ENCODE measurements at places on chromosomes 12 and 14.

DNA sequence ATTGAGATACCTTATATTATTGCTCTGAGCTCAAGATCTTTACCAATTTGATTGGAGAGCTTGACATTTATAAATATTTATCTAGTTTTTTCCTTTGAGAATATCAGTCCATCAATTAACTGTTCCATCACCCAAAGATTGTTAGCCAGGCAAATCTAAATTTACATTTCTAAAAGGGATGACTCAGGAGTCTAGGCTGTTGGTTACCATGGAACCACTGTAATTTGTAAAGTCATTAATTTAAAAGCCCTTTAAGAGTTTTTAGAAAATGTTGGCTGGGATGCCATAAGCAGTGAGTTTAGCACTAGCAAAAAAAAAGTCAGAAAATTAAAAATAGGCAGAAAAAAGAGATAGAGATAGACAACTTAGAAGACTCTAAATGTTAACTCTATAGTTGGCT is 19.5 kb upstream of the SERPINA1 start:
- DNase-seq = no peak

DNA sequence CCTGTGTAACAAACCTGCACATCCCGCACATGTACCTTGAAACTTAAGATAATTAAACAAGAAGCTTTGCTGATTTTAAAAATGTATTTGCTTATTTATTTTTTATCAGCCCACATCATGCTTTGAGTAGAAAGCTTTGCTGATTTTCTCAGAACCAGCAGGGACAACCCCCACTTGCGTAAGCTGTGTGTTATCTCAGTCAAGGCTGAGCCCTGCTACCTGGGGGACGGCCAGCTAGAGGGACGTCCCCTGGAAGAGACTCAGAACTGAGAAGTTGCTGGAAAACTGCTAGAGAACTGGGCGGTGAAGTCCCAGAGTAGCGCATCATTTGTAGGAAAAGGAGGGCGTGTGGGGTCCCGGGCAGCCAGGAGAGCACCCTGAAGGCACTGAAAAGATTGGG is 4.1 kb upstream of the PLEK2 start:
- no peak for DNase-seq

DNA sequence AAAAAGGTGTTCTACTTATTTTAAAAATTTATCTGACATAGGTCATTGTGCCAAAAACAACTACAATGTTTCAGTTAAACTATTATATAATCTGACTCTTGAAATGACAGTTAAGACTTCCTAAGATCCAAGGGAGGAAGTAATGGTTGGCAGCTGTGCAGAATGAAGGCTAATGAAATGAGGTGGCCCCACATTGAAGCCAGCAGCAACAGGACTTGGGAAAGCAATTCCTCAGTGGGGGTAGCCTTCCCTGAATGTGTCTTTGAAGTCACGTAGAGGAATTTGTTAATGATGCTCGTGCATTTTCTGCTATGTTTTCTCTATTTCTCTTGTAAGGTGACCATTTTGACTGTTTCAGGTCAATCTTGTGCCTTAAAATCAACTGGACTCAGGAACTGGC is 162.4 kb upstream of the DAAM1 start:
- no peak for DNase-seq

DNA sequence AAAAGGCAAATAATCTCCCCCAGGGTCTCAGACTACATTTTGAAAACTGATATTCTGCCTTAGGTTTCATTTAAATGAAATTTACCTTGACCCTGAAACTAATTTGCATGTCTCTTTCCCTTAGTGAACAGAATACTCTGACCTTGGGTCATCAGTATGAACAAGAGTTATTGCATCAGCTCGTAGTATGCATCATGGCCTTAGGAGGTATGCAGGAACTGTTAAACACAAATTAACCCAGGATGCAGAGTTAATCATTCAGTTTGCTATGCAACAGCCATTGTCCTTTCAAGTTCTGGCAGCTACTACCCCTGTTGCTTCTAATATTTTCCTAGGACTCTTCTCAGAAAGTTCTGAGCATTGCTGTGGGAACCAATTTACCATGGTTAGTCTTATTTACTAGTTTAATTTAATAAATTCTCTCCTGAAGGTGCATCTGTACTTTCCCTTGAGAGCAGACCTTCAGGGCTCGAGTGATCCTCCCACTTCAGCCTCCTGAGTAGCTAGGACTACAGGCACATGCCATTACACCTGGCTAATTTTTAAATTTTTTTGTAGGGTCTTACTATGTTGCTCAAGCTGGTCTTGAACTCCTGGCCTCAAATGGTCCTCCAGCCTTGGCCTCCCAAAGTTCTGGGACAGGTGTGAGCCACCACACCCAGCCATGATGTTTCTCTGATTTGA is 126.7 kb downstream of the TTC6 start:
- no peak for DNase-seq

DNA sequence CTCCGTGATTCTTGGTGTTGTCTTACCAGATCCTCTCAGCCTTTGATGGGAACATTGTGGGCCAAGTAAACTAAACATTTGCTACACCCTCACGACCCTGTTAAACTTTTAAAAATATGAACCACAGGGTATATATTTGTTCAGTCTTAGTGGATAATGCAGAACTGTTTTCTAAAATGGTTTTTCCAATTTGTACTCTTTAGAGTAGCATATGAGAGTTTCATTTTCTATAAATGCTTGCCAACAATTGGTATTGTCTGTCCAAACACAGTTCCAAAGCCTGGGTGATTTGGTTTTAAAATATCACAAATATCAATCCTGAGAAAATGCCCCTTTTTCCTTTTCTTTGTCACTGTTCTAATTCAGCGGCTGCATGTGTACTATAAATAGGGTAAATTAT is 6.7 kb upstream of the IL22 start:
- no peak for DNase-seq

DNA sequence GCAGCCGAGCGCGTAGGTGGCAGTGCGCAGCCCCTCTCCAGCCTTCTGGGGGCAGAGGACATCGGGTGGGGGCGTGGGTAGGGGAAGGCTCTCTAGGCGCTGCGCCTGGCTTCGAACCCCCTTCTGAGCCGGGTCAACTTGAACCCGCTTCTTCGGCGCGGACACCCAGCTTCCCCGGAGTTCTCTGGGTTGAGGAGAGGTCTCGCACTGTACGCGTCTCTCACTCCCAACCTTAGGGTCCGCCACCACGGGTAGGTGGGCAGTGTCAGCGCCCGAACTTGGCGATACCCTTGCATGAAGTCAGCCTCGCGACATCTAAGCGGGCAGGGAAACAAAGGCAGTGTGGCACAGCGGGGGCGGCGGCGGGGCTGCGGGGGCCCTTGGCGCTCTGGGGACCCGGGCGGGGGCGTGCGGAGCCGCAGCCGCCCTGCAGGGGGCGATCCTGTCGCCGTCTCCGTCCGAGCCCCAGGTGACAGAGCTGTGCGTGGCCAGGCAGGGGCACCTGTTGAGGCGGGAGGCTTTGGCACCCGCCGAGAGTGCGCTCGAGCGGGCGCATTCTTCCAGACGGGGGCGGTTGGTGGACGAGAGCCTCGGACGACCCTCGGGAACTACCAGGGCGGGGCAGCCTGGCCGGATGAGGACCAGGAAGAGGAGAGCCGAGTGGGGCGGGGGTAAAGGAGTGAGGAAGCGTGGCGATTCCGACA is 1.1 kb downstream of the GALNT16 start:
- DNase-seq = no peak

- no peak for DNase-seq
Observed at GRCh38 chr12:57793920-57794319, 11.3 kb downstream of the TSFM start.

DNA sequence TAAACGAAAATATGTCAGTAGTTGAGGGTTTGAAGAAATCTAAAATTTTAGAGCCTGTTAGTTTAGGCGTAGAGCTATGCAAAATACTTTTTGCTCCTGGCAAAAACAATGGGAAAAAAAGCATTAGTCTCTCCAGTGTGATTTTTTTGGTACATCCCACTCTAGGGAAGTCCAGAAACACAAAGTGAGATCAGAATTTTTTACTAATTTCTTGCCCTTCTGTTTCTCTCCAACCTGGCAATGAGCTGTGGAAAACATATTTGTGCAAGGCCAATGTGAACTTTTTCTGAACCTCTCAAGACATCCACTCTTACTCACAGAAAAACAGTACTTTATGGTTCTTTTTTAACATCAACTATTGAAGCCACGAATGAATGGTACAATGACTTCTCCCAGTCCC is 56.9 kb upstream of the DCN start:
- no peak for DNase-seq

- DNase-seq = no peak
Observed at GRCh38 chr12:14884458-14884878, 1.2 kb downstream of the MGP start.

- no peak for DNase-seq
Observed at GRCh38 chr12:4943938-4944284, 34.2 kb downstream of the KCNA1 start.

DNA sequence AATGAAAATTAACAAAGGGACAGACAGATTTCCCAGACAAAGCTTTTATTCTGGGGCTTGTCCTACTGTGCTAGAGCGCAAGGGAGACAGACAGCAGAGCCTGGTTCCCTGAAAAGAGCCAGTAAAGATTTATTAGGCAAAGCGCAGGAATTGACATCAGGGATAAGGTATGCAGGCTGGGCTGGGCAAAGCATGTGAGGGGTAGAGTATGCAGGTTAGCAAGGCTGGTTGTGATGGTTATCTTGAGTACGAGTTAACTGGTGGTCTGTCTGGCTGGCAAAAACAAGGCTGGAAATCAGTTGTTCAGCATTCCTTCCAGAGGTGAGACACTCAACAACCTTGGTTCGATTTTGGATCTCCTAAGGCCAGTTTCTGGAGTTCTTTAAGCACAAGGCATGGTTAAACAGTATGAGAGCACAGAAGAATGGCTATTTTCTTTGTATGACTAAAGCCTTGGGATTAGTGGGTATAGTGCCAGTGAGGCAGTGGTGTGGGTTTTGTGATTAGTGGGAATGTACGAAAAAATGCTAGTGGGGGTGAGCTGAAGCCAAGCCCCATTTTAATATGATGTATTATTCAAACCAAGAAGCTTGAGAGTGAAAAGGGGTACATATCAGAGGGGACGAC is 30.9 kb downstream of the BTBD7 start:
- no peak for DNase-seq

DNA sequence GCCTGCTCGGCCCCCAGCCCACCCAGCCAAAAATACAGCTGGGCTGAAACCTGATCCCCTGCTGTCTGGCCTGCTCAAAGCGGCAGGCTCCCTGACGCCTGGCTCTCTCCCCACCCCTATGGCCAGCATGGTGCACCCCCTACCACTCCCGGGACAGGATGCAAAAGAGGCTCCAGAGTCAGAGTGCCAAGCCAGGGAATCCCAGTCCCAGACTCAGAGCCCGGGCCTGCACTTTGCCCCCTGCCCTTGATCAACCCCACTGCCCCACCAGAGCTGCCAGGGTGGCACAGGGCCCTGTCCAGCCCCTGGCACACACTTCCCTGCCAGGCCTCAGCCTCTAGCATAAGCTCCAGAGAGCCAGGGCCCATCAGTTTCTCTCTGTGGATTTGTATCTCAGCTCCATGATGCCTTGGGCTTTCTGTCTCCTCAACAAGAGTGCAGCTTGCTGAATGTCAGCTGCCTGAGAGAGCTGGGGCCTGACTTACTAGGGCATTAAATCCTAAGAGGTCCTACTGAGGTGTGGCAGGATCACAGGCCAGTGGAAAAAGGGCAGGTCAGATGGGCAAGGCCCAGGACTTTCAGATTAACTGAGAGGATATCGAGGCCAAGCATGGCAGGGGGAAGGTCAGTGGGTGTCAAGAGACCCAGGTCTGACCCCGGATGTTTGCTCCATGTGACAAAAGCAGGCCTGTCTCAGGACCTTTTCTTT is 13.9 kb downstream of the ACVRL1 start:
- DNase-seq = no peak

DNA sequence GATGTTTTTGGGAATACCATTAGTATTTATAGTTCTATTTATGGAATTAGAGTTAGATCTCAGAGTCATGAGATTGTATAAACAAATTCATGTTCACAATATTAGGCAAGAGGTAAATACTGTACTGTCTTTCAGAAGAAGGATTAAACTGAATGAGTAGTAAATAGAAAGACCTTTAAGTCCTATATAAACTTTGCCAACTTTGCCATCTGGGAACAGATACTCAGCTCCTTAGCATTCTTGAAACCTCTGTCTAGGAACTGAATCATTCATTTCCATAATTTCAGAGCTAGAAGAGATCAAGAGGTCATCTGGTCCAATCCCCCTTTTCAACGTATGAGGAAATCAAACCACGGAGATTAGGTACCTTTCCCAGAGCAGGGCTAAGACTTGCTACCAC is 141.1 kb downstream of the CAND1 start:
- no peak for DNase-seq

DNA sequence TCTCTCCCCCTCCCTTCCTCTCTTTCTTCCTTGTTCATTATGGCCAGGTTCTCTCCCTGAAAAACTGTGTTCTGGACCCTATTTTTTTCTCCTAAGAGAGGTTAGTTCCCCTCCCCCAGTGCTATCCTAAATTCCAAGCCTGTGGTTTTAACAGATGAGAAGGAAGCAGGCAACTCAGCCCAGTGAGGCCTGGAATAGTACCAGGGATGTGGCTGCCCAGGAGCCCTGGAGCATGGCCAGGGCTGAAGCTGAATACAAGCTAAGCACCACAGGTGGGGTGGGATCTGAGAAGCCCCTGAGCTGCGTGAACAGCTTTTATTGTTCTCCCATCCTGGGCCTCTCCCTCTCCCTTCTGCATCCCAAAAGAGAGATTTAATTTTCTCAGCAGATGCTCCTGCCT is 1581.3 kb upstream of the TMEM132C start:
- no peak for DNase-seq
